Cardiac septum (tissue), 1 donor: ENCODE measurements at places on chromosomes 11 and 22. TPM values are rescaled to one million over a fixed set of nuclear protein-coding genes. Genes with fewer than 3 reads are reported as not detected.

Gene RCOR2
- total RNA-seq = 4.8 TPM

GRCh38 chr11:29518389-29519174 is 498.2 kb downstream of the KCNA4 start:
- DNase-seq = no peak

Gene RAB36
- total RNA-seq = 0.70 TPM

Gene MS4A14
- total RNA-seq = 0.51 TPM

GRCh38 chr11:78733031-78733430 is 158.4 kb upstream of the NARS2 start:
- DNase-seq = no peak

DNA sequence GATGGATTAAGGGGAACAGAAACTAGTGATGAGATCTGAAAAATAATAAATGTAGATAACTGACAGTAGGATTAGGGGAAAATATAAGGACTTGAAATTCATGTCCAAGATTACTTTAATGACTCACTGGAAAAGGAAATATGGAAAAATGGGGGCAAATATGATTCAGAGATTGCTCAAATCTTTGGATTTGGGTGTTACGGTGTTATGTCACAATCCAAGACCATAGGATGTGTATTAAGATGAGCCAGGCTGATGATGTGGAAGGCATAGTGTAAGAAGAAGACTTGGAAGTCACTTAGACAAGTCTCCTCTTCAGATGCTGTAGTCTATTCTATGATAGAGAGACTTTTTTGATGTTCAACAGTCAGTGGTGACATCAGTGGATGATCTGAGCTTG is 323.7 kb downstream of the LUZP2 start:
- DNase-seq = no peak

Gene OR52A1
- not detected for total RNA-seq

Gene TLCD5
- 16.6 TPM for total RNA-seq

DNA sequence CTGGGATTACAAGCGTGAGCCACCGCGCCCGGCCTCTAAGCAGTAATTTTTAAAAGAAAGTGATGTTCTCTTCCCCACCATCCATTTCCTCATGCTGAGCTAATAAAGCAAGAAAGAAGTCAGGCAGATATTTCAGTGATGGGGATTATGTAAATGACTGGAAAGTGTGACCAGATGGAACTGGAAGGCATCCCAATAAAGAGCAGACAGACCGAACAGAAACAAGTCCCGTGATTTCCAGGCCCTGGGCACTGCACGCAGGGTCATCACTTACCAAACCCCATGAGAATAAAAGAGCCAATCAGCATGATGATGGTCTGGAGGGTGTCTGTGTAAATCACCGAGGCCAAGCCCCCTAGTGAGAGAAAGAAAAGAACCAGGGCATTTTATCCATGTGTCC is 18.2 kb downstream of the SLC5A4 start:
- DNase-seq = no peak

Gene GTSE1
- 0.32 TPM for total RNA-seq

GRCh38 chr11:83292709-83293456 is 6.7 kb upstream of the CCDC90B start:
- no peak for DNase-seq

DNA sequence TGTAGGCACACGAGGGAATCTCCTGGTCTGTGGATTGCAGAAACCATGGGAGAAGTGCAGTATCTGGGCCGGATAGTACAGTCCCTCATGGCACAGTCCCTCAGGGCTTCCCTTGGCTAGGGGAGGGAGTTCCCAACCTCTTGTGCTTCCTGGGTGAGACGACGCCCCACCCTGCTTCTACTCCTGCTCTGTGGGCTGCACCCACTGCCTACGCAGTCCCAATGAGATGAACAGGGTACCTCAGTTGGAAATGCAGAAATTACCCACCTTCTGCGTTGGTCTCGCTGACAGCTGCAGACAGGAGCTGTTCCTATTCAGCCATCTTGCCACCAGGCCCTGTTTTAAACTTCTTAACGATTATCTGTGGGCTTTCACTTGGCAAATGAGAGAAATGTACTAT is 157.2 kb upstream of the CARD18 start:
- DNase-seq = no peak

Gene EMID1
- 1.3 TPM for total RNA-seq

Gene SAA1
- 1.5 TPM for total RNA-seq

Gene CLNS1A
- total RNA-seq = 71.7 TPM

Gene CASP4
- 17.1 TPM for total RNA-seq

- DNase-seq = no peak
Measured at GRCh38 chr11:61706452-61707400, 26.5 kb downstream of the DAGLA start.

- no peak for DNase-seq
Measured at GRCh38 chr11:70747921-70748320, 349.6 kb downstream of the CTTN start.

Gene EWSR1
- 138 TPM for total RNA-seq

Gene KCNA4
- 15.6 TPM for total RNA-seq

DNA sequence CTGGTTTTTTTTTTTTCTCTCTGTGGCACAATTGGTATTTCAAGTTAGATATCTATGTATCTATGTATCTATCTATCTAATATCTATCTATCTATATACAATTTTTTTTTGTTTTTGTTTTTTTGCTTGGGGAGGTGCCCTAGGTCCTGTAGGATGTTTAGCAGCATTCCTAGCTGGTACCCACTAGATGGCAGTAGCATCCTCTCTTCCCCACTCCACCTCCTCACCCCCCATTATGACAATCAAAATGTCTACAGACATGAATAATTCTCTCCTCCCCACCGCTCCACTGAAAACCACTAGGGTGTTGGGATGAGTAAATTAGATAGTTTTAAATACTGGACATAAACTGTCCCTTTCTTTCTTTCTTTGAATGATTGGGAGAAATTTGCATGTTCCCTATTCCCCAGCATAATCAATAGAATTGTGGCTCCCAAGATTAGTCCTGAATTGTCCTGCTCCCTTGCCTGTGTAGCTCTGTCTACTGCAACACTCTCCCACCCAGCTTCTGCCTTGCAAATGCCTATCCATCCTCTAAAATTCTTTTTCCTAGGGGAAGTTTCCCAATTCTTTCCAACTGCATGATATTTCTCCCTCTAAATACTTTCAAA is 1152.4 kb downstream of the LRRC4C start:
- DNase-seq = no peak

GRCh38 chr11:46367916-46368267 is 13.6 kb upstream of the MDK start:
- no peak for DNase-seq

Gene CABP4
- total RNA-seq = 0.11 TPM

Gene BIK
- not detected for total RNA-seq

DNA sequence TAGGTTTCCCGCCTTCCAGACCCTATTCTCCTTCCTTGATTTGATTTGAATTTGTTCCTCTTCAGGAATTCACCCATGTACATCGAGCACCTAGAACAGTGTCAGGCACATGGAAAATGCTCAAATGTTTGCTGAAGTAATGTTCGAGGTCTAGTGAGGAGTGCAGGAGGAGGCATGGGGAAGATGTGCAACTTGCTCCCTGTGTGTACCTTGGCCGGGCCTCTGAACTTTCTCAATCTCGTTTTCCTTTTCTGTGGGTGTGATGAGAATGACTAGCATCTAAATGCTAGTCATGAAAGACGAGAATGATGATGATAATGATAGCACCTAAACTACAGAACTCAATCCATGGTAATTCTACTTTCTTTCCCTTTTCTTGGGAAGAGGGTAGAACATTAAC is 279.1 kb upstream of the PLET1 start:
- DNase-seq = no peak

DNA sequence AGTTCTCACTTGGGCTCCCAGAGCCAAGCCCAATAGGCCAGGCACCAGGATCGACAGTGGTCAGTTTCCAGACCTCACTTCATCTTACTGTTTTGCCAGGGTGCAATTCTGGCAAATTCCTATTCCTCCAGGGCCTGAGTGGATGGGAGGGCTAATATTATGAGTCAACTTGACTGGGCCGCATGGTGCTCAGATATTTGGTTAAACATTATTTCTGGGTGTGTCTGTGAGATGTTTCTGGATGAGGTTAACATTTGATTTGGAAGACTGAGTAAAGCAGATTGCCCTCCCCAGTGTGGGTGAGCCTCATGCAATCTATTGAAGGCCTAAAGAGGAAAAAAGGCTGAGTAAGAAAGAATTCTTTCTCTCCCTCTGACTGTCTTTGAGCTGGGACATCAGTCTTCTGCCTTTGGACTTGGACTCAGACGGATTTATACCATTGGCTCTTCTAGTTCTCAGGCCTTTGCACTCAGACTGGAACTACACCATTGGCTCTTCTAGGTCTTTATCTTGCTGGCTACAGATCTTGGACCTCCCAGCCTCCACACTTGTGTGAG is 132.9 kb upstream of the ZBED5 start:
- no peak for DNase-seq

GRCh38 chr11:69094111-69094914 is 45.6 kb downstream of the TPCN2 start:
- DNase-seq = no peak

- no peak for DNase-seq
Measured at GRCh38 chr11:61725781-61726231, 26.6 kb upstream of the MYRF start.

GRCh38 chr22:41603873-41604332 is 14.3 kb upstream of the PMM1 start:
- no peak for DNase-seq

GRCh38 chr11:114317787-114318137 is 21.6 kb downstream of the NNMT start:
- DNase-seq = no peak
